Mesothelial cell of epicardium (in vitro differentiated cells): ENCODE measurements at places on chromosomes 11 and 22. TPM values are rescaled to one million over a fixed set of nuclear protein-coding genes. Genes with fewer than 3 reads are reported as not detected.

ANO1 gene
- total RNA-seq: 35.1 to 39.6 TPM (median 37.2 TPM) in 3 replicates

MS4A12 gene
- total RNA-seq: not detected in 3 replicates

OTOG gene
- 1.2 to 2.8 TPM (median 1.8 TPM) in 3 replicates for total RNA-seq

SCN3B gene
- 0.14 to 0.35 TPM (median 0.22 TPM) in 3 replicates for total RNA-seq
